ENCODE measurements at places on chromosomes 1 and 21. TPM values are rescaled to one million over a fixed set of nuclear protein-coding genes. Genes with fewer than 3 reads are reported as not detected.

DNA sequence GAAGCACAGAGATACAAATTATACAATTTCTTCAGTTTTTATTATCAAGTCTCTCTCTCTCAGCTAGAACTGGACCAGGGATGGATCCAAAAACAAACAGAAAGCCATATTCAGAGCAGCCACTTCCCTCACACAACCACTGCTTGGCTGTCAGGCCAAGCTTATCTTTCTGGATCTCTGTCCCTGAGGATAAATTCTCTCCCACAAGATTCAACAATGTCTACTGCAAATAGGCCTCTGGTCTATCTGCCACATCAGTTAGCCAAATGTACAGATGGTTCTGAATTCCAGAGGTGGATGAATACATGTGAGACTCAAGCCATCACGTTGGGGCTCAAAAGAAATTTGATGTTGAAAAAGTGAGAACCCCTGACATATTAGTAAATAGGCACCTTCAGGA is 350.9 kb downstream of the LTN1 start:
- ATAC-seq, result no peak

GRCh38 chr21:41894511-41894910 is 15.4 kb upstream of the PRDM15 start:
- ATAC-seq, result no peak

GRCh38 chr1:183568176-183569021 is 21.9 kb downstream of the NCF2 start:
- ATAC-seq, result no peak

- no peak for ATAC-seq
Measured at GRCh38 chr1:155006601-155007101, 4.0 kb downstream of the ZBTB7B start.

DNA sequence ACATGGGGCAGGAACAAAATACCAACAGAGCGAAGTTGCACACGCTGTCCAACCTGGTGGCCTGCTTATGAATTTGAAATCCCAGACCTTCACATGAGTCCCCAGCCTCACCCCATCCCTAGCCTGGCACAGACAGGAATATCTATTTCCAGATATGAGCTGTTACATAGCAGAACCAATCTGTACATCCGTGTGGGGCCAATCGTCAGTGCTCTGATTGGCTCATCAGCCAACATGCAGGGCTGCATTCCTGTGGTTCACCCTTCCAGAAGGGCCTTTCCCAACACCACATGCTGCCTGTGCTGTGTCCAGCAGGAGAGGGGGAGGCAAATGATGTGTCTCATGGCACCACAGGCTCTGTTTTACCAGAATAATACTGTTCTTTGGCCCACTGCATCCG is 31.3 kb downstream of the CCN1 start:
- no peak for ATAC-seq

GRCh38 chr1:42118125-42118524 is 35.1 kb upstream of the GUCA2B start:
- ATAC-seq, result no peak

DNA sequence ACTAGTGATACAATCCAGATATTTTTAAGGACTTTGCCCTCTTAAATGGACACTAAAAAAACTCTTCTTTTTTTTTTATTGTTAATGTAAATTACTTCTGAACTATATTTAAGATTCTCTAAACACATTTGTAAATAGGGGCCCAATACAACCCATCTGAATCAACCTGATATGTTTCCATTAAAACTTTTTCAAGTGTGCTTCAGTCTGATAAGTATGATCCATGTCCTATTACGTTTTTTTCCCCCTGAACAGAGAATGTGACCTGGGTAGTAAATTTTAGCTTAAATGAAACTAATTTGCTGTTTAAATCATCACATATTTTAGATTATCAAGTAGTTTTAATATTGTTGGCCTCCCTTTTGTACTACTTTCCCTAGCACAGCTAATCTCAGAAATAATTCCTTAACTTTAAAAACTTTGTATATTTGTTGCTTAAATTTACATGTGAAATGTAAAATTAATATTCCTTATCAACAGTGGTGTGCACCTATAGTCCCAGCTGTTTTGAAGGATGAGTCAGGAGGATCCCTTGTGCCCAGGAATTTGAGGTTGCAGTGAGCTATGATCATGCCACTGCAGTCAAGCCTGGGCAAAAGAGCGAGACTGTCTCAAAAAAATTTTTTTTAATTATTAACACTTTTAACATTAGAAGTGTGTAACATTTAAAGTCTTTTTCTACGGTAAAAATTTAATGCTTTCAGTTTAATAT is 3.0 kb upstream of the PKN2 start:
- ATAC-seq, result no peak

DNA sequence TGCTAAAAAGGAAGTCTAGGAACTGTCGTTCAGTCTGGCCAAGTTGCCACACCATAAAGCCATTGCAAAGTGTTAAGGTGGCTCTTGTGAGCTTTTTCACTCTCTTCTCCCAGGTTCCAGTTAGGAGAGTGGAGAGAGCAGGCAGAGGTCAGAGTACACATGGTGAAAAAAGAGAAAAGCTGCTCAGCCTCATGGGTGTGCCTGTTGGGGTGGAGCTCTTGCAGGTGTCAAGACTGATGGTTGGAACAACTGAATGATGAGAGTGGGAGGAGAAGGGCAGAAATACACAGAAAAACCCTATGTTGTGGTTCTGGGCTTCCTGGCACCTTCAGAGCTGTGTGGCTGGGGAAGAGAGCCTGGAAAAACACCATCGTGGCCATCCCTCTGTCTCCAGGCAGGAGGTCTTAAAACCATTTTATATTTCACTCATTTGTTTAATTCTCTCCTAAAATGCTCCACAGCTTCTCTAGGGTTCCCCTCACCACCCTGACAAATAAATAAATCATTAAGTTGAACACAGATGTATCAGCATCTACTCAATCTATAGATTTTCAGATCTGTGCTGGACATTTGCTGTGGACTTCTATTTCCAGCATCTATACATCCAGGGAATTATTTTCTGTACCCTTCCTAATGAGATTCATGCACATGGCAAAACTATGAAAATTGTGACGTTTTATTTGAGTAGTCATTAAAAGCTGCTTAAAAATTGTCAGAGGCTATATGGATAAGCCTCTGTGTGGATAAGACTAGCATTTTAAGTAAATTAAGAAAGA is 17.5 kb downstream of the UBASH3A start:
- peak; percentile 52 for ATAC-seq

- ATAC-seq, result peak; percentile 85
Measured at GRCh38 chr1:38071312-38072256, 25.0 kb upstream of the POU3F1 start.

GRCh38 chr21:42107881-42108553 is 36.9 kb downstream of the UMODL1 start:
- peak; percentile 99 for ATAC-seq

DNA sequence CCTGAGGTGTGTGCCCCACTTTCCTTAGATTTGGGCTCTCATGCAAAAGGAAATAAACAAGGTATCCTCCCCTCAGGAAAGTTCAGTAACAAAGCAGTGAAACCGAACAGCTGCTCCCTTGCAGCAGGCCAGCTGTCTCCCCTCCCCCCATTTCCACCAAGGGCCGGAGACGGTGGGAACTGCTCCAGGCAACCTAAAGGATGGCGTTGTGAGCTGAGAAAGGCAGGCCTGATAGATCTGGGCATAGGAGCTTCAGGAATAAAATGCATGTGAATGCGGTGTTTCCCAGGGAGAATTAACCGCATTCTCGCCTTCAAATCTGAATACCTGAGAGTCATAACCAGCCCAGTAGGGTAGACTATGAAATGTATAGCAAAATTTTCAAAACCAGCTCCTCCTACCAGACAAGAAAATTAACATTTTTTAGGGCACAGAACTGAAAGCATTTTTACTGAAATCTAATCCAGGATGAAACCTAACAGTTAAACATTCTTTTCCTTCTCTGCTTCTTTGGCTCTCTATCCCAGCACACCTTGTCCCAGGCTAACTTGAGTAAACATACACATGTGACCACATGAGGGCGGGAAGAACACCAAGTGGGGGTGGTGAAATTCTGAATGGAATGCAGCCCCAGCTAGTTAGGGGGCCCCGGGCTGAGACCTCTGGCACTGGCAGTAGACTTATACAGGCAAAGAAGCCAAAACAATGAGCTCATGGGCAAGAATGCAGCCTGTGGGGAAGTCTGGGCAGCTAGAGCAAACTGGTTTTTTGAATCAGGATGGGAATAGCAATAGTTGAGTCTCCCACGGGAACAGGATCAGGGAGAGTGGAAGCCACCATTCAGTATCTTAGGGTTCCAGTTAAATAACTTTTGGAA is 11.5 kb downstream of the MCL1 start:
- peak; percentile 34 for ATAC-seq

- no peak for ATAC-seq
Measured at GRCh38 chr1:50352428-50352827, 70.8 kb downstream of the DMRTA2 start.

KAZN gene
- total RNA-seq, result 0.22 TPM

C2CD4D gene
- total RNA-seq, result 5.6 TPM

C8B gene
- total RNA-seq, result not detected

PROX1 gene
- 0.11 TPM for total RNA-seq

ITGB2 gene
- 240 TPM for total RNA-seq

NCDN gene
- 42.4 TPM for total RNA-seq

RAB3B gene
- total RNA-seq, result 0.26 TPM

USP16 gene
- total RNA-seq, result 37.8 TPM

SPRR4 gene
- not detected for total RNA-seq

LIPI gene
- not detected for total RNA-seq
